ENCODE measurements at places on chromosomes 16 and 17.

- peak; percentile 42 for DNase-seq
Observed at GRCh38 chr17:40528692-40529417, 27.4 kb upstream of the TNS4 start.

- DNase-seq: no peak
Observed at GRCh38 chr16:53041320-53042051, 11.2 kb downstream of the CHD9NB start.

DNA sequence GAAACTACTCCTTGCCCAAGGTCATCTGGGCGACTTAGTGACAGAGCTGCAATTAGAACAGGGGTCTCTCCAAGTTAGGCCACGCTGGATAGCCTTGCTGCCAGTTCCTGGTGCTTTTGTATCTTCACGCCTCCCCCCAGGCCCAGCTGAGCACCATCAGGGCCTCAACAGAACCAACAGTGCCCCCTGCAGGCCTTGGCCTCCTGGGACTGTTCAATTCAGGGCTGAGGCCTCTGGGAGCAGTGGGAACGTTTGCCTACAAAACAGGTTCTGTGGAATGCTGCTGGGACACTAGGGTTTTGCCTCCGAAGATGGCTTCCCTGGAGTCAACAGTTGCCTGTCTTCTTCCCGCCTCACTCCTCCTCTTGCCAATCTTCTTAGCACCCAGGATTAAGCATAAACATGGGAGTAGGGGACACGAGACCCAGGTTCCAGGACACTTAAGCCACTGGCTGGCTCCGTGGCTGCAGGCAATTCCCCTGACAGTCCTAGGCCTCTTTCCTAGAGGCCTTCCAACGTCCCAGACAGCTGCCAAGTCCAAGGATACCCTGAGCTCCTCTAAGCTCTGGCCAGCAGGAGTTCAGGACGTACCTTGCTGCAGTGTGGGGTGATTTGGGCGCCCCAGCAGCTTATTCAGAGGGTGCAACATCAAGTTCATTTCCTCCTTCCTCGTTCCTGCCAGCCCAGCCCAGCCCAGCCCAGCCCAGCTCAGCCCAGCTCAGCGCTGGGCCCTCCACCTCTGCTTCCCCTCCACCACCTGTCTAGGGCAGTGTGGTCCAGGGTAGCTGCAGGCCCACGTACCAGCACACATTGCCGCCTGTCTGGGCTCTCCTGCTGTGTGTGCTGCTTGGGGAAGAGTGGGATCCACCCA lies 246.6 kb upstream of the RPL38 start:
- peak; percentile 8 for DNase-seq

GRCh38 chr16:71501547-71501946 lies 12.4 kb upstream of the ZNF19 start:
- DNase-seq: no peak

- no peak for DNase-seq
Observed at GRCh38 chr16:78605548-78606101, 506.2 kb downstream of the WWOX start.

DNA sequence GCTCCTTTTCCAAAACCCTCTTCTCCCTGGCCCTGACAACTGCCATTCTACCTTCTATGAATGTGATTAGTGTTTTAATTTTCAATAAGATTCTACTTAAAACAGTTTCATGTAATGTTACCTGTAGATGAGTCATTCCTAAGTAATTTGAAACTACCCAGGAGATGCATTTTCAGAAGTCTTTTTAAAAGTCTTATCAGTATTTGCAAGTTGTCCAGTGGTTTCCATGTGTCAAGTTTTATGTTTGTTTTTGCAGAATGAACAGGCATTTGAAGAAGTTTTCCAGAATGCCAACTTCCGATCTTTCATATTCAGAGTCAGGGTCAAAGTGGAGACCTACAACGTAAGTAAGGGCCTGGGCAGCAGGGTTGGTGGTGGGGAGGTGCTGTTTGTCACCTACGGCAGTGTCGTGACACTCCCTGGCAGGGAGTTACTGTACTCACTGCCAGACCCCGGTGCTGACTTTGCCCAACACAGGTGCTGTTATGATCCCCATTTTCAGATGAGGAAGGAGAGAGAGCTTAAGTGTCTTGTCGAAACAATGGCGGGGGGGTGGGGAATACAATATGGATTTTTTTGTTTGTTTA lies 65.0 kb downstream of the RPA1 start:
- no peak for DNase-seq

GRCh38 chr16:79714440-79714839 lies 113.9 kb upstream of the MAF start:
- DNase-seq: no peak

GRCh38 chr17:59832883-59833379 lies 59.8 kb downstream of the TUBD1 start:
- no peak for DNase-seq

DNA sequence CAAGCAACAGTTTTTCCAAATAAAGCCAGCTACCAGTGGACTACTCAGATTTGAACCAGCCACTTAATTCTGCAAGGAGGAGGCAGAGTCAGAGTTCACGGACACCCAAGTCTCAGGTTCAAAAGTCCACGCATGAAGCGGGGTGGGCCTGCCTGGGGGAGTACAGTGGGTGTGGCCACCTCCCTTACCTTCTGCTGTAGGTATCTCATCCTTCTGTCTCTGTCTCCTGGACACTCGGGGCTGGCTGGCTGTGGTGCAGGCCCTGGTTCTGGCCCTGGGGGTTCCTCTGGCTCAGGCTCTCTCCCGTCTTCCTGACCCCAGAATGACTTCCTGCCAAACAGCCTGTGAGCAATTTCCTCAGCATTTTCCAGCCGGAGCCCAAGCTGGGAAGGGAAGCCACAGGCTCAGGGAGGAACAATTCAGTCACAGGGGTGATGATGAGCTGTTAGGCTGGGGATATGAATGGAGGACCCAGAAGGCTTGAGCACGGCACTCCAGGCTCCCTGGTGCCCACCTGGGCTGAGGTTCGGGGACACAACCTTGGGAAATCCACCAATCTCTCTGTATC lies 101.9 kb downstream of the LITAF start:
- no peak for DNase-seq

DNA sequence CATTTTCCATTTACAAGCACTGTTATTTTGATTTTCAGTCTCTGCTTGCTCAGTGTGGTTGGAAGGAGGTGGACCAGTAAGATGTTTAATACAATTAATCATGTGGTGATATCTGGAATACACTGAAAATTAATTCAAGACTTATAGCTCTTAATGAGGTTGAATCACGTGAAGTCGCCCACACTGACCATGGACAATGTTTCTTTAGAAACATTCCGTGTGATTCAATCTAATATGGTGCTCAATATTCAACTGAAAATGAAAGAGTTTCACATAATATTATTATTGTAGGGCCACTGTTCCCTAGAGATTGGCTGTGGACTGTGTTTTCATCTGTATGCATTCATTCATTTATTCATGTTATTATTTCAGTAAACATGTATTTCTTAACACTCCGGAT lies 45.2 kb upstream of the MAF start:
- DNase-seq: no peak

DNA sequence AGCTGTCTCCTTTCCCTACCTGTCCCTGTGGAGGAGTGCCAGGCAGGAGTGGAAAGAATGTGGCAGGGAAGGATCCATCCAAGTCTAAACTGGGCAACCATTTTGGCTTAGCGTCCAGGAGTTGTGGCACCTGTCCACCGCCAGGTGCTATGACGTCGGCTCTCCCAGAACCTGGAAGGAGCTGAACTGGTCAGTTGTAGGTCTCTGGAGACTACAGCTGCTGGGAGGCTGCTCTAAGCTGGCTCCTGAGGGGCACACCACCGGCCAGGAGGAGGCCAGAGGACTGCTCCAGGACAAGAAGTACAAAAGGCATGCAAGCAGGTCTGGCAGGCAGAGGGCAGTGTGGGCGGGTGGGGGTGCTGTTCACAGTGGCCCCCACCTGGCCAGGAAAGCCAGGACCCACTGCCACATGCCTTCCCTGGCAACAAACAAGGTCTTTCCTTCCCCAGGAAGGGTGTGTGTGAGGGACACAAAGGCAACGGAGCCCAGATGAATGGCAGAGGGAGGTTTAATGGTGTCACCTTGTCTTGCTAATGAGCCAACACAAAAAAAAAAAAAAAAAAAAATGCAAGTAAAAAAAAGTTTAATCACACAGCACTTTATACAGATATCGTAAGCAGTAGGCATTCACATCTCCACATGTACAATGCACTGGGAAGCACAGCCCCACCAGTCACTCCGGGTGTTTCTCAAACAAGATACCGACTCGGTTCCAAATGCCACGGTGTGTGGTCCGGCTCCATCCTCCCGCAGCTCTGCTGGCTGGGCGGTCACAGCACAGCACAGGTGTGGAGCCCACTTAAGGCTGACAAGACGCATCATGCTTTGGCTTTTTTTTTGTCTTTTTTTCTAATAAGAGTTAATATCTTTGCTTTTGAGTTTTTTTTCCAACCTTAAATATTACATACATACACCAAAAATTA lies 4.8 kb downstream of the SPHK1 start:
- DNase-seq: no peak

DNA sequence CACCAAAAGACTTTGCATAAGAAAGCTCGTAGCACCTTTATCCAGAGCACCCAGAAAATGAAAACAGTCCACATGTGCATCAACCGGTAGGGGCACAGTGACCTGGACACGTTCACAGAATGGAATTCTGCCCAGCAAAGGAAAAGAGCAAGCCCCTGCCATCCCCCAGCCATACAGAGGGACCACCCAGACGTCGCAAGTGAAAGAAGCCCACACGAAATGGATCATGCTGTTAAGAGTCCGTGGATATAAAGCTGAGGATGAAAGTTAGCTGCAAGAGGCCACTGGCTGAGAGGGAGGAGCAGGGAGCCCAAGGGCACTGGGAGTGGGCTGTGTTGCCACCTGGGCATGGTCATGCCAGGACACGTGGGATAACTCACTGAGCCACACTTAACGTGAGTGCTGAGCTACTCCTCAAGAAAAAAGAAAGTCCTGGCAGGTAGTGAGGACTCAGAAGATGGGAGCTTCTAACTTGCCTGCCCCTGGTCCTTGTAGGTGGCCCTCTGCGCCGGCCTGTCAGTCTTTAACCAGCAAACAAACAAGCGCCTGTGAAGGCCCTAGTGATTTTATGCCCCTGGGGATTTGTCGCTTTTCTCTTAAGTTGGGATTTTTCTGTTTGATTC lies 190.7 kb downstream of the C16orf95 start:
- no peak for DNase-seq

- no peak for DNase-seq
Observed at GRCh38 chr17:76405967-76406647, 21.7 kb downstream of the SPHK1 start.

DNA sequence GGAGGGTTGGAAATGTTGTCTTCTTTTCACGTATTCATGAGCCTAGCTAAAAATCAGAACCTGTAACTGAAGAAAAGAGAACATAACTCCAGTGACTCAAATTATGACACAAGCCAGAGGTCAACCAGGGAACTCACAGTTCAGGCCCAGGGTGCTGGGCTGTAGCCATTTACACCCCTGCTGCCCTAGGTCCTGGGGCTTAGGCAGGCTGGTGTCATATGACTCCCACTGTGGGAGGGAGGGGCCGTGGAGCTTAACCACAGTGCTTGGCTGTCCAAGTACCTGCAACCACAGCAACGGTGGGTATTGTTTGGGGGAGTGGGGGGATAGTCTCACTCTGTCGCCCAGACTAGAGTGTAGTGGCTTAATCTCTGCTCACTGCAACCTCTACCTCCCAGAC lies 71.1 kb upstream of the AMZ2 start:
- DNase-seq: no peak

DNA sequence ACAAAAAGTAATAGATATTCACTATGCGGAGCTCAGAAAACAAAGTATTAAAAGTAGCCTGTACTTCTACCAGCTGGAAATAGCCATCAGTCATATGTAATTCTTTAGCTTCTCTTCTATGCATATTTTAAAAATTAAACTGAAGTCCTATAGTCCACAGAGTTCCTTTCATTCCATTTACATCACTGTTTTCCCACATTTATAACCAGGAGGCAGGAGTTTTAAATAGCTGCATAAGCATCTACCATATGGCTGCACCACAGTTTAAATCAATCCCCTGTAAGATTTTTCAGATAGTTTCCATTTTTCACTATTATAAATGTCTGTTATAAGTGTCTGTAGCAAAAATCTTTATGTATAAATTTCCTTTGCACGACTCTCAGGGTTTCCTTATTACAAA lies 45.1 kb downstream of the ZFHX3 start:
- no peak for DNase-seq

DNA sequence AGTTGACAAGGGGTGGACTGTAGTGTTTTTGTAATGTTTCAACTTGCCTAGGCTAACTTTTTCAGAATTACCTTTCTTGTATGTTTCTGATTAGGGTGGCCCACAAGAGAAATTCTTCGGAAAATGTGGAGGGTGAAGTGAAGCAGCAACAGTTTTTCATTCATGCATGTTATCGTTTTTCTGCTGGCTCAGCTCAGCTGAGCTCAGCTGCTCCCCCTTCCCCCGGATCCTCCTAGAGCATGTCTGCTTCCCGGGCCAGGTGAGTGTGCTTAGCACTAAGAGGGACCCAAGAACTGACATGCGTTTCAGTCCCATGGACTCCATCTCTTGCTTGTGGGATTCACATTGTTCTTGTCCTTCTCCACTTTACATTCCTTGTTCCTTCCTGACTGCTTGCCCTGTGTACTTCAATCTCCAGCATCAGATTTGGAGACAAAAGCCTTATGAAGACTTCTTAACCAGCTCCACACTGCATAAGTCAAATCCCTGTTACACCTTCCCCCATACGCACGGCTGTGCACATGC lies 33.6 kb downstream of the SCPEP1 start:
- no peak for DNase-seq

GRCh38 chr17:40779181-40779909 lies 3.0 kb downstream of the KRT27 start:
- no peak for DNase-seq

GRCh38 chr17:4636474-4637100 lies 4.9 kb downstream of the ALOX15 start:
- no peak for DNase-seq

DNA sequence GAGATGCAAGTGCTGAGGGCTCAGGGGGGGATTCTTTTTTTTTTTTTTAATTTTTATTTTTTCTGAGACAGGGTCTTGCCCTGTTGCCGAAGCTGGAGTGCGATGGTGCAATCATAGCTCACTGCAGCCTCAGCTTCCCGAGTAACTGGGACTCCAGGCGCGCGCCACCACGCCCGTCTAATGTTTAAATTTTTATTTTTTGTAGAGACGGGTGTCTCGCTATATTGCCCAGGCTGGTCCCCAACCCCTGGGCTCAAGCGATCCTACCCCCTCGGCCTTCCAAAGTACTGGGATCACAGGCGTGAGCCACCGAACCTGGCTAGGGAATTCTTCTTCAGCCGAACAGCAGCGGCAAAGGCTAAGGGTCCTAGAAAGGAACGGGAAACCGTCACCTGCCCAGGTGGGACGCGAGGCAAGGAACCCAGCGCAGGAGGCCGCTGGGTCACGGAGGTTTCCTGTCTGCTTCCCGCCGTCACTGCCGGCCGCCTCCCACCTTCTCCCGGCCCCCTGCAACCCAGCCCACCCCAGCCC lies 13.3 kb upstream of the OR1F1 start:
- DNase-seq: no peak

DNA sequence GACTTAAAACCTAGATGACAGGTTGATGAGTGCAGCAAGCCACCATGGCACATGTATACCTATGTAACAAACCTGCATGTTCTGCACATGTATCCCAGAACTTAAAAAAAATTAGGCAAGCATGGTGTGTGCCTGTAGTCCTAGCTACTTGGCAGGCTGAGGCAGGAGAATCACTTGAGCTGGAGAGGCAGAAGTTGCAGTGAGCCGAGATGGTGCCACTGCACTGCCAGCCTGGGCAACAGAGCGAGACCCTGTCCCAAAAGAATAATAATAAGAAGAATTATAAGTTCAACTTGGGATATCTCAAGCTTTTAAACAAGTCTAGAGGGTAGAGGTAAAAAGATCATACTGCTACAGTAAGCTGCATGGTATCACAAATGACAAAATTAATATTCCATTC lies 9.8 kb downstream of the CDC6 start:
- no peak for DNase-seq

- DNase-seq: no peak
Observed at GRCh38 chr16:1942047-1942809, 771 bp downstream of the MSRB1 start.
